ENCODE measurements at places on chromosomes 11 and 22.

- DNase-seq: no peak
These were observed 20.4 kb downstream of the FAM168A start for GRCh38 chr11:73577496-73577917.

- DNase-seq: no peak
These were observed 4.9 kb upstream of the PLXNB2 start for GRCh38 chr22:50312371-50312770.

DNA sequence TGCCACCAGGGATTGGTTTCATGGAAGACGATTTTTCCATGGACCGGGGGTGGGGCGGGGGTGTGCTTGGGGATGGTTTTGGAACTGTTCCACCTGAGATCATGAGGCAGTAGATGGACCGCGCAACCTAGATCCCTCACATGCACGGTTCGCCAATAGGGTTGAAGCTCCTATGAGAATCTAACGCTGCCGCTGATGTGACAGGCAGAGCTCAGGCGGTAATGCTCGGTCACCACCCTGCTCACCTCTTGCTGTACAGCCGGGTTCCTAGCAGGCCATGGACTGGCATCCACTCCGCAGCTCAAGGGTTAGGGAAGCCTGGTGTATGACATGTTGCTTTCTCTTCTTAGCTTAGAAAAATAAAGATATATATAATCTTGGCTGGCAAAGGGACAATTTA is 22.0 kb downstream of the RBX1 start:
- DNase-seq: no peak

- DNase-seq: no peak
These were observed 155.7 kb downstream of the WT1 start for GRCh38 chr11:32279672-32280071.

DNA sequence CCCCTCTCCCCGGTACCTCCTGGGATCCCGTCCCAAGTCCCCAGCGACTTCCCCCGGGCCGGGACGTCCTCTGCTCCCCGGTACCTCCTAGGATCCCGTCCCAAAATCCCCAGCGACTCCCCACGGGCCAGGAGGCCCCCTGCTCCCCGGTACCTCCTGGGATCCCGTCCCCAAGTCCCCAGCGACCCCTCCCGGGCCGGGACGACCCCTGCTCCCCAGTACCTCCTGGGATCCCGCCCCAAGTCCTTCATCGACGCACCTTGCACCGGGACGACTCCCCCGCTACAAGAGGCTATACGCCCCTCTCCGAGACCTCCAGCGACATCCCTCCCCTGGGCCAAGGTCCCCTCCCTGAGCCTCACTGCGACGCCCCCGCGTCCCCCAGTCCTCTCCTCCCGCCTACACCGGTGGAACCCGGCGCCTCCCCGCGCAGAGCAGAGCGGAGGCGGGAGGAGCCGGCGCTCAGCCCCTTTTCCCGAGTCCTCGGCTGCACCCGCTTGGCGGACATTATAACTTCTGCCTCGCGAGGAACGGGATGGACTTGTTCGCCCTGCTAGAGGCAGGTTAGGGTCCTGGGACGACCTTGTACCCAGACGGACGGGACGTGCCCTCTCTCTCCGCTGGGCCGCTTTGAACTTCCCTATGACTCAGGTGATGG is 912 bp downstream of the KREMEN1 start:
- DNase-seq: no peak

Measured in cortex of kidney (tissue), 1 donor.